Adrenal gland (tissue), 19 donors: ENCODE measurements at places on chromosomes 4 and X.

GRCh38 chrX:78322863-78323262 is 4.5 kb downstream of the CYSLTR1 start:
- no peak for DNase-seq

GRCh38 chr4:40865696-40866095 is 115.9 kb downstream of the NSUN7 start:
- no peak for DNase-seq

DNA sequence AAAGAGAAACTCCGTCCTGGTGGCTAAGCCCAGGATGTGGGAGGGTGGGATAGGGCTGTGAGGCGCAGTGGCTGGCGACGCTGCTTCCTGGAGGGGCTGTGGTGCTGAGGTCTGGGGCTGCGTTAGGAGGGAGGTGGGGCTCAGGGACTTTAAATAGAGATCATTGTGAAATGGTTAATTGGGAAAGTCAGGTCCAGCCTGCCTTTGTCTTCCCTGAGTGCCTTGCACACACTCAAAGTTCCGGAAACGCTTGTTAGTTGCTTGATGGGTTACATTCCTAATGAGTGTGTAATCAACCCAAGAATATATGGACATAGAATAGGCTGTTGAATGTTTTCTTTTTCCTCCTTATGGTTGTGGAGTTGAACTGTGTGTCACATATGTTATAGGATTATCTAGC is 55.7 kb upstream of the CLDN34 start:
- DNase-seq = no peak

DNA sequence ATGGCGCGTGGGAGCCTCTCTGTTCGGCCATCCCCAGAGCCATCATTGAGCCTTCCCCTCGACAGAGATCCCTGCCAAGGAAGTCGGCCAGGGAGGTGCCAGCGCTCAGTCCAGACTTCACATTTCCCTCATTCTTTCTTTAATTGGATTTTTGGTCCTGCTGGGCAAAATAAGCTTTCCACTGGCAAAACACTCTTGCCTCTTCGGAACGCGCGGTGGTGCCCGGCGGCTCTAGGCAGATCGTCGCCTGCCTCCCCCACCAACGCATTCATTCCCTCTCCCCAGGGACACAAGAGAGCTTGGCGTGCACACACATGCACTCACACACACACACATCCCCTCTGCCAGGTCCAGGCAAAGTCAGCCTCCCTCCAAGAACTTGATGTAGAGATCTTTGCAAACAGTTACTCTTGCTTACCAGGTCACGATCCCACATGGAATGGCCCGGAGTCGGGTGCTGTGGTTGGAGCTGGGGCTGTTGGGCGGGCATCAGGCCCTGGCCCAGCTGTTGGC is 257.1 kb downstream of the BCOR start:
- no peak for DNase-seq

DNA sequence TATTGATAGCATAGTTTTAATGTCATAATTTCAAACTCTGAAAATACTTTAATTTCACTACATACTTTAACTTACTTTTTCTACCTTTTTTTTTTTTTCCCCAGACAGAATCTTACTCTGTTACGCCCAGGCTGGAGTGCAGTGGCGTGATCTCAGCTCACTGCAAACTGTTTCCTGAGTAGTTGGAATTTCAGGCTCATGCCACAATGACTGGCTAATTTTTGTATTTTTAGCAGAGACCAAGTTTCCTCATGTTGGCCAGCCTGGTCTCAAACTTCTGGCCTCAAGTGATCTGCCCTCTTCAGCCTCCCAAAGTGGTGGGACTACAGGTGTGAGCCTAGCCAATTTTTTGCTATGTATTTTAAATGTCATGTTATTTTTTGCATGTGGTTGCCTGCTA is 741.6 kb downstream of the TRAM1L1 start:
- DNase-seq = no peak

DNA sequence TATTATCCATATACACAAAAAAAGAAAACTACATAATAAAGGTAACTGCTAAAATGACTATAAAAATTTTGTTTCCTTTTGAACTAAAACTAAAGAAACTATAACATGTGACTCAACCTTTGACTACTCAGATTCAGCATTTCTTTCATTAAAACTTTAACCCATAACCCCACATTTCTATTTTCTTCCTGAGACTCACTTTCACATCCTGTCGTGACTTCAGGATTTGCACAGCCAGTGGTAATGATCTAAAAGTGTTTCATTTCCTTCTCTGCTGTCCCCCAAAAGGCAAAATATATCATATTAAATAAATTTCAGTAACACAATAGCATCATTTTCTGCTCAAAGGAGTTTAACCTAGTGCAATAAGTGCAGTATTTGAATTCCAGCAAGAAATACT is 1022.4 kb upstream of the DIAPH2 start:
- no peak for DNase-seq

GRCh38 chrX:6383488-6383887 is 151.4 kb downstream of the VCX3A start:
- DNase-seq = no peak

DNA sequence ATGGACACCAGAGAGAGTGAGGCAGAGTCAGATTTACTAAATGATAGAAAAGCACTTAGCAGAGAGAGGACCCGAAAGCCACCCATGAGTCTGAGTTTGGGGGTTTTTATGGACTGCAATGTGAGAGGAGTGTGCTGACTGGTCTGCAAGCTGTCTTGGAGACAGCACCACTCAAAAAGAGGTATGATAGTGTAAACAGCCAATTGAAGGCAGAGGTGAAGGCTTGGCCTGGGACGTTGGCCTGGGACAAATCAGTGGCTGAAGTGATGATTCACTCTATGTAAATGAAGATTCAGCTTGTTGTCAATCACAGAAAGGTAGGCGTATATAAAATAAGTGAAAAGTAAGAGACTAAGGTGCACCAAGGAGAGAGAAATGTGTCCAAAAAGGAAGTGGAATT is 217.6 kb upstream of the ZFP42 start:
- DNase-seq = no peak

DNA sequence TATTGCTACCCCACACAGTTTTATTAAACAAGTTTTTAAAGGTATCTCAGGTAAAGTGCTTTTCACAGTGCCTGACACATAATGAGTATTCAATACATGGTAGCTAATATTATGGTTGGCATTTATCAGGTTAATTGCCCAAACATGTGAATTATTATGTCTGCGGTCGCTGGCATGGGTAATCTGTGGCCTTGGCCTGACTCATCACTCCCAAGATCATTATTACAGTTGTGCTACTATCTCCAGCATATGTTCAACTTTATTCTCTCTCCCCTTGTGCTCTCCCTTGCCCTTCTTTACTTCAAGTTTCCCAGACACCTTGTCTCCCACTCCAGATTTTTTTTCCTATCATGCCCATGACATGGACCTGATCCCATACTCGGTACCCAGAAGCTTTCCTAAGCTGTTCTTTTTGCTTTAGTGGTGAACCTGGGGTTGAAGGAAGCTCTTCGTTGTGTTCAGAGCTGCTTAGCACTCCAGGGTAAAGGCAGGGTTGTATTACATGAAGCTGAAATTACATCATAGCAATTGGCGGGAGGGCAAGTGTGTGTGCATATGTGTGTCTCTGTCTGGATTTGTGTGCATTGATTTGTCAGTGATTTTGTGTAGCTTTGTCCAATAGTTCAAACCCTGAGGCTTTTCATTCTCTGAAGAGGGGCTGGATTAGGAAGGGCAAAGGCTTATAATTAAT is 176.5 kb upstream of the NRK start:
- DNase-seq = no peak

DNA sequence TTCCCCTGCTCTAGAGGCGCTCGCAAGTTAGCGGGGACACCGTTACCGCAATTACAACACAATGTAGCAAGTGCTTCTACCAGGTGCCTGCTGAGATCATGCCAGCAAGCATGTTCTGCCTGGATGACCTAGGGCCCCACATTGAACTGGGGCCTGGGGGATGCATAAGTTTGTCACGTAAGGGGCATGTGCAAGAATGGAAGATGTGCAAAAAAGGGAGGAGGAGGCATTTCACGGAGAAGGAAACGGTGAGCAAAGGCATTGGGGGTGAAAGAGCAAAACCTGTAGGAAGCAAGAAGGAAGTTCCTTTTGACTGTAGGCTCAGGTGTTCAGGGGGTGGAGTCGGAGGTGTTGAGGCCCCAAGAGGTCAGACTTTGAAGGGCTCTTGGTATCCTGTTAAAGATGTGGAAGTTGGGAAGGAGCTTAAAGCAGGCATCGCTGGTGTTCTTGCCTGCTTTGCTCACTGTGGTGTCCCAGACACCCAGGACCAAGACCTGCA is 602 bp upstream of the SCARB2 start:
- no peak for DNase-seq

- DNase-seq = no peak
Observed at GRCh38 chr4:140739971-140740370, 16.2 kb downstream of the TBC1D9 start.

- DNase-seq = no peak
Observed at GRCh38 chr4:59195839-59196238, 2004.3 kb upstream of the ADGRL3 start.

DNA sequence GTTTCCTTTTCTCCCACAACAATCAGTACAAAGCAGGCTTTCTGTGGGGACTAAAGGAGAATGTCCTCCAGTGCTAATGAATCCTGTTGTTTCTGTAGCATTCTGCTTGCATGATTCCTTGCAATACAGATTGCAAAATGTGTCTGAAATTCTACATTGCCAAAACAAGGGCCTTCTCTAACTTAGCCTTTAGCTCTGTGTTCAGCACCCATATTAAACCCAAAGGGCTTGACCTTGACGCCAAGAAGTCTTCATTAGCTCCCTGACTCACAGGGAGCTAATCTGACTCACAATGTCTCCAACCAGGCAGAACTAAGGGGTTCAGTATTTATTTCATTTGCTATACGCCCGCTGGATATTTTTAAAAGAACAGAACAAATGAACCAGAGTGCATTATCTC is 241.4 kb upstream of the CLNK start:
- no peak for DNase-seq

DNA sequence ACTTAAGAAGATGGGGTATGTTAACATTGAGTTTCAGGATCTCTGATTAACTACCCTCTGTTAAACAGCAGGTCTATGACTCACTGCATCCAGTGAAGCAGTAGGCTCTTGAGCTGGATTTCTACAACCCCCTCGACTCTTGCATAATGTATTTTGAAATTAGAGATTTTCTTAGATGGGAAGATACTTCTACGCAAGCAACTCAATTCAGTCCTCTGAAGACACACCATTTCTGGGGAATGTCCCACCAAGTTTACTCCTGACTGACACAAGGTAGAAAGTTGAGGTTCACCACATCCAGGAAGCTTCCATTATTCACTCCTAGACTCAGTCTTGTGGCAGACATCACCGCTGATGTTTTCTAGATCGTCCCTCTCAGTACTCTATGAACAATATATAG is 12.9 kb downstream of the PALLD start:
- DNase-seq = no peak

DNA sequence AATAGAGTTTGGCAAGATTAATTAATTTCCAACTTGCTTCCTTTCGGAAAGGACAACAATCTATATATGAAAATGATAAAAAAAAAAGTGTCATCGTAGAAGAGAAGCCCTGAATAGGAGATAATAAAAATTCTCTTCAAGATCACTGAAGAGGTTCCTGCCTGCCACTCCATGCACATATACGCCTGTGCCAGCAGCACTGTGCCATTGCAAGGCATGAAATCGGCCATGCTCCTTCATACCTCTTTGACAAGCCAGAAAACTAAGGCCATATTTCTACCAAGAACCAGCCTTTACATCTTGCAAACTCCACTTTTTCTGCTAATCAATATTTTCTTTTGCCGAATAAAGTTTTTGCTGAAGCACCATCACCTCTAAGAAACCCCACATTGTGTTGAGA is 365.5 kb downstream of the CXXC4 start:
- DNase-seq = no peak

DNA sequence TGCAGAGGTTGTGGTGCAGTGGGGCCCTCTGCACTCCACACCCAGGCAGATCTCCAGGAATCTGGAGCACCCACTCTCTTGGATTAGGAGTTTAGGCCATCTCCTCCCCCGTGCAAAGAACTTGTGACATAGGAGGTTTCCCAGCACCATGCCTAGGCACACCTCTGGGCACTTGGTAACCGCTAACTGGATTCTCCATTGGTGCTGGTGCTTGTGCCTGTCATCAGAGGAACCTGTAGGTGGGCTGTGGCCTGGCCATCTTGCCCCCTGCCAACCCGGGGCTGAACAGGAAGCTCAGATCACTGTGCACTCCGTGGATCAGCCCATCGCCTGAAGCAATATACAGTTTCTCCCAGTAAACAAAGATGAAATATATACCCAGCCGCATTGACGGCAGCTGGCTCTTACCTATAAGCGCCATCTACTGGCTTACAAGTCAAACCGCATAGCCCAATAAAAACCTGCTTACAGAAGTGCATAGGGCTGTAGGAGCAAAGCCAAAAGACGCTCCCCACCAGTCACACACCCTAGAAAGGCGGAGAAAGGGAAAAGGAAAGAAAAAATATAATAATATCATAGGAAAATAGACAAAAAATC is 19.1 kb upstream of the TEX13B start:
- no peak for DNase-seq

DNA sequence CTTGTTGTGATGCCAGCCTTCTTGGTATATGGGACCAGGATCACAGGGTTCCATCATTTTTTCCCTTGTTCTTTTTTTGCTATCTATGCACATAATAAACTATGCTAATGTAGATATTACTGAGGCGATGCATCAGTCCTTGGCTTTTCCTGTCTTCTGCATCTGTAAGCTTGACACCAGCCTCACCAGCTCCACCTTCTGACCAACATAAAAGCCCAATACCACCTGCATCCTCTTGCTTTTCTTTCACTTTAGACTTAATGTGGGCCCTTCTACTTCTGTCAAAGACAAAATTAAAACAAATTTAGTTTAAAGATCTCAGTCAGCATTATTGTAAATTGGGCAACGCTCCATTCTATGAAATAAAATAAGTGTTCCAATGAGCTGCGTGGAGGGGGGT is 1718.8 kb upstream of the PCDH10 start:
- no peak for DNase-seq

GRCh38 chrX:109990582-109991276 is 12.2 kb upstream of the TMEM164 start:
- no peak for DNase-seq

DNA sequence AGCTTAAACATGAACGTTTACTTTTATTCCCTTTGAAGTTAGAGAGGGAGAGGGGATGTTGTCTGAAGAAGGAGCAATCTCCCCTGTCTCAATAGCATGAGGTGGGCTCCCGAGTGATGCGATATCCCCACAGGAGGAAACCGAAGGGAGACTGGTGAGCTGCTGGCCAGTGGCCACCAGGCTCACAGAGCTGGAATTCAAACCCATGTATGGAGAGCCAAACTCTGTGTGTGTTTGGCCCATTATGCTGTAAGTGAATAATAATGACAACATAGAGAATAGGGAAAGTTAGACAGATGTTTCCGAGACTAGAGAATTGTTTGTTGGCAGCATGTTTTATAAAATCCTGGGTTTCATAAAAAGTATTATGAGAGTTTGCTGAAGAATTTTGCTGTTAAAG is 66.1 kb upstream of the CLNK start:
- DNase-seq = no peak

DNA sequence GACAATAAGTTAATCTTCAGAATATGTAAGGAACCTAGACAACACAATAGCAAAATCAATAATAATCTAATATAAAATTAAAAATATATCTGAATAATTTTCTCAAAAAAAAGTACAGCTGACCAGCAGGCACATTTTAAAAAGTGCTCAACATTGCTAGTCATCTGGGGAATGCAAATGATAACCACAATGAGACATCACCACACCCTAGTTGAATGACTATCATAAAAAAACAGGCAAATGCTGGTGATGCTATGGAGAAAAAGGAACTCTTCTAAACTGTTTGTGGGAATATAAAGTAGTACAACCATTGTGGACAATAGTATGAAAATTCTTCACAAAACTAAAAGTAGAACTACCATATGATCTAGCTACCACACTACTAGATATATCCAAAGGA is 956.9 kb upstream of the NDST4 start:
- no peak for DNase-seq
